Activated effector memory CD4-positive, alpha-beta T cell treated with anti-CD3 and anti-CD28 coated beads, Interleukin-2, amount 50 U/mL, for 16 hours (primary cell): ENCODE measurements at places on chromosomes 2 and 18.

GRCh38 chr2:231276987-231277386, 78.6 kb downstream of the ARMC9 start:
- DNase-seq, result no peak

DNA sequence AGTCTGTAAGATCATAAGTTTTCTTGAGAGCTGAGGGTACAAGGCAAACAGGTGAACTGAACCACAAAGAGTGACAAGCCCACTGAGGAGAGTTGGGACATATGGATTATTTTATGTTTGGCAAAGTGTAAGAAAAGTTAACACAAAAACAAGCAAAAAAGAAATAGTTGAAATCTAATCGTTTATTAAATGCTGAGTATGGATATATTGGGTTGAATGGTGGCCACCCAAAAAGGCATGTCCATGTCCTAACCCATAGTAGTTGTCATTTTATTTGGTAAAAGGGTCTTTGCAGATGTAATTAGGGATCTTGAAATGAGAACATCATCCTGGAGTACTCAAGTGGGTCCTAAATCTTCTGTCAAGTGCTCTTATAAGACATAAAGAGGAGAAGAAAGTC, 24.9 kb upstream of the TWIST2 start:
- no peak for DNase-seq

- DNase-seq, result no peak
Measured at GRCh38 chr2:43212216-43212835, 14.1 kb downstream of the ZFP36L2 start.

DNA sequence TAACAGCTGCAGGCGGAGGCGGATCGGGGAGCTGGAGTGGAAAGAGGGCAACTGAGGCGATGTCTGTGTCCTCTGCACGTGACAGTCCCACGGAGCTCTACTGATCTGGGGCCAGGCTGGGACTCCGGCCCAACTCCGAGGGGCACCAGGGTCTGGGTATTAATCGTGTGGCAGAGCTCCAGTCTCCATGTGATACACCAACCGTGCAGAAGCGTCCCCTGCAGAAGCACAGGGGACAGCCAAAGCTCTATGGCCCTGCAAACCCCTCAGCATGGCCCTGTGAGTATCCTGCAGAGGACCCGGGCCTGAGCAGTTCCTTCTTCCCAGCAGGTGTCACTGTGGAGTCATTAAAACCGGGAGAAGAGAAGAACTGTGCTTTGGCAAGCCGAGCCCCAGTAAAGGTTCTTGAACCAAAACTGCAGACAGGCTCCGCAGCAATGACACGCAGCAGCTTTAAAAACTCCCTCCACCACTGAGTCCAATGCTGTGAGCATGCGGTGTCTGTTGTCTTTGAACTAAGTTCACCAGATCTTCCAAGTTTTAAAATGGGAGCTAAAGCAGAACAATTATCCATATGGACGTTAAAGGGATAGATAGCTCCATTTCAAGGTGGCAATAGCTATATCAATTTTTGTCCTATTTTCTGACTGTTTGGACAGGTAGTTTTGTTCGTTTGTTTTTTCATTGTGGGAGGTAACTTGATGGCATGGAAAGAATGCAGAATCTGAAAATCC, 79.4 kb downstream of the TMEM182 start:
- DNase-seq, result no peak

DNA sequence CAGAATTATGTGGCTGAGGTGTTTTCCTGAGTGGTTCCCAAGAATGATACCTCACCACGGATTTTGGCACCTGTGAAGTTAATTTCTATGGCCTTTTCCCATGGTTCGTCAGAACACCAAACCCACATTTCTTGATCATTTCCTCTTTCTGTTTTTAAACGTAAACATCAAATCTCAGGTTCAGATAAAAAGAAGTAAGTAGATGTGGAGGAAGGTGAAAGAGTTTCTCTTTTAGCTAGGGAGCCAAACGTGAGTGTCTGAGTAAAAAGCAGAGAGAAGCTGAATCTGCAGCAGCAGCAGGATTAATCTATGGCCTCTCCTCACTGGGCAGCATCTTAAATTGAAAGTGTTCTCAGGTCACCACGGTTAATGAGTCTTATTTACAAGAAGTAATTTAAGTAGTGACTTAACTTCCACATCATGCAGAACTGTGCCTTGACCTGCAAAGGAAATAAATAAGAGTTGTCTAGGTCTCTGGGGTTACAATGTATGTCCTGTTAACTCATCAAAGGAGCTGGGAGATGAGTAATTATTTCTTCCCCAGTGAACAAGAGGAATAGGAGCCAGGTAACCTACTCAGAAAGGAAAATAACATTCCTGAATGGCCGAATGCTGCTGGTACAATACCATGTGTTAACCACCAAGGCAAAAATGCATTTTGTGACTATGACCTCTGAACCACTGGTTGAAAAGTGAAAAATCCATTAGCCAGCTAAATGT, 139.6 kb upstream of the NETO1 start:
- no peak for DNase-seq

- no peak for DNase-seq
Measured at GRCh38 chr2:212943351-212943750, 208.1 kb downstream of the IKZF2 start.

DNA sequence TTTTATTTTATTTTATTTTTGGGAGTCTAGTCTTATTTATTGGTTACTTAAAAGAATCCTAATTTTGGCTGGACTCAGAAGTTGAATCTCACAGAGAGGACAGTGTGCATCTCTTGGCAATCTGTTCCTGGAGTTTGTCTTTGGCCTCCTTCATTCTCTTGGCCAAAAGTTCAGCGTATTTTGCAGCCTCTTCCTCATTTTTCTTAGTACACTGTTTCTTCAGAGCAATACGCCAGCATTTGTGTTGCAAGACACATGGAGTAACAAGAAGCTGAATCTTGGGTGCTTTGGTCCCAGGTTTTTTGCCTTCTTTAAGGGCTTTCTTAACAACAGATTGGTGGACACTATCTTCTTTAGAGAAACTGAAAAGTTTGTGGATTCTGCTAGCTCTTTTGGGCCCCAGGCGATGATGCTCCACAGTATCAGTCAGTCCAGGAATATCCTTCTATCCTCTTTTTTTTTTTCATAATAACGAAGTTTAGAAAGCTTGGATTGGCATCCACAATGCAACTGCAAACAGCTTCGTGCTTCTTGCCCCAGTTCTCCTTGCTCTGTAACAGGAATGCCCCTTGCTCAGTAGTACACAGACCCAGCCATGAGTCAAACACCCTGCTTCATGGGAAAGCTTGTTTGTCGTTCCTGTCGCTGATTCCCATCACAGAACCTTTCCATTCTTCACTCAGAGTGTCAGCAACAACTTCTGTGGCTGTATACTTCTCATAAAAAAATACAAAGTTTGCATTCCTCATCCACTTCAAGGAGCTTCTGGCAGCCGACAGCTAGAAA, 34.8 kb upstream of the RFX8 start:
- DNase-seq, result no peak

GRCh38 chr2:230042195-230042594, 26.5 kb downstream of the SLC16A14 start:
- DNase-seq, result no peak

DNA sequence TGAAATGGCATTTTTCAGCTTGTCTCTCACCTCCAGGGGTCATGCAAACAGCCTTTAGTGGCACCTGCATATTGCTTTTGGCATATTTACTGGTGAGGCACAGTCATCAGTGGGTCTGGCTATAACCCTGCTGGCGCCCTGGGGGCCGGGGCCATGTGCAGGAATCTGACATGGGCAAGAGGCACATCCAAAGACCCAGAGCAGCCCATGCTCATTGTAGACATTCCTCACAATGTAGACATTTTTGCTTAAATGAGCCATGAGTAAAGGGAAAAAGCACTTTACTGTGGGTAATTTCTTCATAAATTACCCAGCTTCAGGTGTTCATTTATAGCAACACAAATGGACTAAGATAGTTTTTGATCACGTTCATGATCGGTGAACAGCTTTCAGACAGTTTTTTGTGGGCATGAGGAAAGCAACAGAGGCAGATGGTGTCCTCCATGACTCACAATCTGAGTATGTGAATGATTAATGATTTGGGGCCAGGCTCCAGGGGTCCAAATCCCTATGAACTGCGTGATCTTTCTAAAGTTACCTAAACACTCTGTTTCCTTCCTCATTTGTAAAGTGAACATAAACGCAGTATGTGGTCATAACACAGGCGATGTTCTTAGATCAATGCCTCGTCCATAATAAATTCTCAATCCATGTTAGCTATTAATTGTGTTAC, 85.8 kb downstream of the LIPG start:
- DNase-seq, result no peak

DNA sequence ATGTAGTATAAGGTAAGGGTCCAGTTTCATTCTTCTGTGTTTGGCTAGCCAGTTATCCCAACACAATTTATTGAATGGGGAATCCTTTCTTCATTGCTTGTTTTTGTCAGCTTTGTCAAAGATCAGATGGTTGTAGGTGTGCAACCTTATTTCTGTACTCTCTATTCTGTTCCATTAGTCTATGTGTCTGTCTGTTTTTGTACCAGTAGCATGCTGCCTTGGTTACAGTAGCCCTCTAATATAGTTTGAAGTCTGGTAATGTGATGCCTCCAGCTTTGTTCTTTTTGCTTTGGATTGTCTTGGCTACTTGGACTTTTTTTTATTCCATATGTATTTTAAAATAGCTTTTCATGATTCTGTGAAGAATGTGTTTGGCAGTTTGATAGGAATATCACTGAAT, 222.1 kb downstream of the XIRP2 start:
- DNase-seq, result no peak

GRCh38 chr2:8009010-8009597, 672.8 kb upstream of the ID2 start:
- DNase-seq, result no peak

- no peak for DNase-seq
Measured at GRCh38 chr2:60567919-60568768, 14.7 kb upstream of the BCL11A start.

GRCh38 chr2:224126440-224126839, 87.4 kb upstream of the SERPINE2 start:
- no peak for DNase-seq

DNA sequence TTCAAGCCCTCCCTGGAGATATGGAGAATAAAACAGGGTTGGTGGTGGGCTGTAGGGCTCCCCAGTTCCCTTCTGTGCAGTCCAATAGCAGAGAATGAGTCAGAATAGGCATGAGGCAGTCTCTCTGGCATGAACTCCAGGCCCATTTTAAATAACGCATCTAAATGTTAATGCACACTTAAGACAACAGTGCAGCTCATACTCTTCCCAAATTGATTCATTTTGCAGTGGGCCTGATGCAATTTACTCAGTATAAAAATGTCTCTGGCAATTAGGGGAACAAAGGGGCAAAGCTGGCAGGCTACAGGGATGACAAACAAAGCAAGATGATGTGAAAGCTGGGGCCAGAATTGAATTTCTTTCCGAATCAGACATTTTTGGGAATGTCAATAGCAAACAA, 402.8 kb downstream of the CLIP4 start:
- DNase-seq, result no peak
